Activated gamma-delta T cell treated with Interleukin-2 at 50 U/mL for 16 hours (primary cell): ENCODE measurements at places on chromosomes 1 and 21.

DNA sequence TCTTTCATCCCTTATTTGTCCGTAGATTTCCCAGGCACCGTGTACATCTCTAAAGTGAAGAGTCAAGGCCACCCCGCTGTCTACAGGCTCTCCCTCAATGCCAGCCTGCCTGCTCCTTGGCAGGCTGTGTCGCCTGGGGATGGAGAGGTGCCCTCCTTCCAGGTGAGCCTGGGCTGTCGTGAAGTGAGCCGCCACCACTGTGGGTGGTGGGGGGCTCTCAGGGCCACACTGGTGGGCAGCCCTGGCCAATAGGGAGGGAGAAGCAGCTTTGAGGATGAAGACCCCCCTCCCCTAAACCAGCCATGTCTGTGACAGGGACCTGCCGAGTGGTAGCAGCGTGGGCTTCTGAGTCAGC is 46.2 kb downstream of the DISP3 start:
- DNase-seq: no peak

DNA sequence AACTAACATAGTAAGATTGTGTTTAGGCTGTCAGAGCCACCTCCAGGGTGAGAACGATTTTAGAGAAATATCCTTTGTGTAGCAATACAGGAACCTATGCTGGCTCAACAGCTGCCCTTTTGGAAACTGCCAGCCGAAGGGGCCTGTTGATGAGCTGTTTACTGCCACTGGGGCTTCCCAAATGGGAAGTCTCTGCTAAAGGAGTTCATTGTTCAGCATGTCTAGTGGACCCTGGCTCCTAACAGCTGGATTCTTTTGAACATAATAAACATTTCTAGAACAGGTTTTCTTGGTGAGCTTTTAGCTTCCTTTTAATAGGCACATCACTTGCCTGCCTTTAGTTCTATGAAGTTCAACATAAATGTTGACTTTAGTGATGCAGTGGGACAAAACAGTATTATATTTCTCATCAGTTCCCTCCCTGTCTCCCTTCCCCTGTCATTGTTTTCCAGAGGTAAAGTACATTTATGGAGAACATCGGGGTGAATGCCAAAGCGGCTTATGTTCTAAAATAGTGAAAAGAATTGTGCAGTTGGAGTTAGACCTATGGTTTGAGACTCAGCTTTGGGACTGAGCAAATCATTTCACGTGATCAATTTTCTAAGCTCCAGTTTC is 57.4 kb downstream of the UCK2 start:
- no peak for DNase-seq

- no peak for DNase-seq
These were observed 77.8 kb downstream of the KCNK2 start for GRCh38 chr1:215160351-215160750.

- no peak for DNase-seq
These were observed 162.8 kb downstream of the NEGR1 start for GRCh38 chr1:72119491-72119890.

DNA sequence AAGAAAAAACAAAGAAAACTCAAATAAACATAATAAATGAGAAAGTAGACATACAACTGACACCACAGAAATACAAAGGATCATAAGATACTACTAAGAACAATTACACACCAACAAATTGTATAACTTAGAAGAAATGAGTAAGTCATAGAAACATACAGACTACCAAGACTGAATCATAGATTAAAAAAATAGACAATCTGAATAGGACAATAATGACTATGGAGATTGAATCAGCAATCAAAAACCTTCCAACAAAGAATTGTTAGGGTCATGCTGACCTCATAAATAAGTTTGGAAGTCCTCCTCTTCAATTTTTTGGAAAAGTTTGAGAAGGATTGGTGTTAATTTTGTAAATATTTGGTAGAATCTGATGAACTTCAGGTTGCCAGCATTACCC is 159.0 kb downstream of the PTBP2 start:
- DNase-seq: no peak

DNA sequence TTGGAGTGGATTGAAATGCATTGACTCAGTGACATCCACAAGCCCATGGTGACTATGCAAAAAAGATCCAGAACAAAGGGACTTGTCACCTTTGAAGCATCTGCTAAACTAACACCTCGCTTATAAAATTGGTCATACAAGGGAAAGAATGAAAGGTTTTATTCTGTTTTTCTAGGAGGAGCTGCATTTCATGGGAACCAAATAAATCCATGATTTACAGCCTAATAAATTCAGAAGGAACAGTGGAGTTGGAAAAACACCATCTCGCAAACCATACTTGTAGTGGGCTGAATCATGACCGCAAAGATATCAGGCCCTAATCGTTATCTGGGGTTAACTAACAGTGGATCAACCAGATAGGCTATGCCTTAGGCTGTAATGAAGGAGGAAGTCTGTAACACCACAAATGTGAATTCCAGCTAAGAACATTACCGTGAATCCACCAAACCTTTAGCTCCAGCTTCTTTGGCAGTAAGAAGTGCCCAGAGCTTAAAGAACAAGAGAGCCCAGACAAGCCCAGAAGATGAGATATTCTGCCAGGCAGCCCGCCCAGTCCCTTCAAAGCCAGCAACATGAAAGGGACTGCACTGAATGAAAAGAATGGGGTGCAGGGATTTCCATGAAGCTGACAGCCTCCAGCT is 27.4 kb downstream of the RSPH1 start:
- DNase-seq: no peak

GRCh38 chr1:172781513-172782140 is 122.7 kb downstream of the FASLG start:
- no peak for DNase-seq

DNA sequence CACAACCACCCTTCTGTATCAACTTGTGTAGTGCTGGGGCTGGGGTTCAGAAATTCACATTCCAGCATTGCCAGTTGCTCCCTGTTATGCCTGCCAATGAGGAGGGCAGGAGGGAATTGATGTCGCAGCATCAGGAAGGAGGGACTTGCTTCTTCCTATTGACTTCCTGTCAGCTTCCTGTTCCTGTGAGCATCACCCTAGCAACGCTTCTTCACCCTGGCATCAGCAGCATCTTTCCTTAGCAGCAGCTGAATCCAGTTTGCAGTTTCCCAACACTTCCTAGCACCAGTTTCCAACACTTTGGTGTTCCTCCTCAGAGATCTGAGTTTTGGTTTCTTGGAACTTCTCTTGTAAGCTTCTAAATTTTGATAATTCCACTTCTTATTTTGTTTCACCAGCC is 8.9 kb upstream of the TRIM62 start:
- DNase-seq: no peak

DNA sequence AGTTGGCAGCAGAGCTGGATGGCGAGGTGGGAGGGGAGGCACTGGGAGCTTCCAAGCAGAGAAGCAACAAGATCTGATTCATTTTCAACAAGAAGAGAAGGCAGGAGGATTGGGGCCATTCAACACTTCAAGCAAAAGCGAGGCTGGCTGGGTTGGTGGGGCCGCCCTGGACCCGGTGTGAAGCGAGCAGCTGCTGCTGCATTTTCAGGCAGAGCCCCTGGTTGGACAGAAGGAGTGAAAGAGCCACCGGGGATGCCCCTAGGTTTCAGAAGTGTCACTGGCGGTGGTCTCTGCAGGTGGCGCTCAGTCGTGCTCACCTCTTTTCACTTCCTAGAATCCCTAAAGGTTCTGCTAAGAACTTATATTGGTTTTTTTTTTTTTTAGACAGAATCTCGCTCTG is 18.0 kb downstream of the SLC2A7 start:
- no peak for DNase-seq

- DNase-seq: no peak
These were observed 5.0 kb downstream of the UQCRHL start for GRCh38 chr1:15802234-15802965.
